ENCODE measurements at places on chromosomes 11 and 22. TPM values are rescaled to one million over a fixed set of nuclear protein-coding genes. Genes with fewer than 3 reads are reported as not detected.

Gene CEND1
- total RNA-seq = not detected

Gene FOLR1
- total RNA-seq = 6.2 TPM

Gene MRGPRF
- 0.05 TPM for total RNA-seq

Gene UBQLN3
- not detected for total RNA-seq

Gene GGT1
- total RNA-seq = 27.1 TPM

Gene BANF1
- total RNA-seq = 84.3 TPM

Gene NXPE2
- total RNA-seq = not detected

Gene SYCE3
- not detected for total RNA-seq

Gene OR51I1
- not detected for total RNA-seq

Gene HPX
- 0.25 TPM for total RNA-seq

Gene MOV10L1
- not detected for total RNA-seq

Gene KRTAP5-11
- not detected for total RNA-seq

Gene ZNF70
- total RNA-seq = 1.5 TPM

Gene ACRV1
- total RNA-seq = not detected

Gene CERK
- total RNA-seq = 17.1 TPM

Gene MRPL16
- 100 TPM for total RNA-seq

Gene APOL6
- 6.3 TPM for total RNA-seq

Gene KCNJ5
- total RNA-seq = not detected

Gene SEC14L6
- not detected for total RNA-seq

Gene MICAL3
- 11.2 TPM for total RNA-seq

Gene CD44
- 148 TPM for total RNA-seq

Gene NAV2
- total RNA-seq = 0.05 TPM

Gene OR52N4
- not detected for total RNA-seq

Gene INS
- not detected for total RNA-seq

Gene GNAZ
- 6.0 TPM for total RNA-seq

Gene OR2AG1
- not detected for total RNA-seq

Gene LGALS12
- not detected for total RNA-seq

Gene BMAL1
- 11.8 TPM for total RNA-seq

Gene VSTM5
- total RNA-seq = not detected

Gene HORMAD2
- not detected for total RNA-seq

Gene RBMXL2
- not detected for total RNA-seq

Gene ELFN2
- 0.03 TPM for total RNA-seq

Gene PVALB
- total RNA-seq = not detected

Gene CCDC73
- not detected for total RNA-seq

Gene OR2D2
- total RNA-seq = not detected

Gene MB
- total RNA-seq = 0.79 TPM

Gene CRYAB
- total RNA-seq = not detected

Gene OR11H1
- not detected for total RNA-seq

Gene MGAT3
- total RNA-seq = 1.0 TPM

Gene APLNR
- total RNA-seq = not detected

Gene DEPDC7
- 3.3 TPM for total RNA-seq

Gene A4GALT
- total RNA-seq = 36.6 TPM

Gene C11orf87
- not detected for total RNA-seq

Gene SNAP29
- 23.5 TPM for total RNA-seq

Gene CHADL
- total RNA-seq = 0.76 TPM

Gene HBD
- total RNA-seq = not detected

Gene ZC3H7B
- total RNA-seq = 40.9 TPM

Gene MS4A6A
- not detected for total RNA-seq

Gene IRAG1
- 1.3 TPM for total RNA-seq

Gene NUDT8
- total RNA-seq = 60.0 TPM
